ENCODE measurements at places on chromosomes 1 and 21. TPM values are rescaled to one million over a fixed set of nuclear protein-coding genes. Genes with fewer than 3 reads are reported as not detected.

FAM72C gene
- polyA plus RNA-seq = 0.16 TPM

PCAT6 gene
- 2.5 TPM for polyA plus RNA-seq

CYP4A22 gene
- not detected for polyA plus RNA-seq

FCRLB gene
- polyA plus RNA-seq = 1.1 TPM

CD101 gene
- 1.3 TPM for polyA plus RNA-seq

SPRR2A gene
- polyA plus RNA-seq = not detected

DNA sequence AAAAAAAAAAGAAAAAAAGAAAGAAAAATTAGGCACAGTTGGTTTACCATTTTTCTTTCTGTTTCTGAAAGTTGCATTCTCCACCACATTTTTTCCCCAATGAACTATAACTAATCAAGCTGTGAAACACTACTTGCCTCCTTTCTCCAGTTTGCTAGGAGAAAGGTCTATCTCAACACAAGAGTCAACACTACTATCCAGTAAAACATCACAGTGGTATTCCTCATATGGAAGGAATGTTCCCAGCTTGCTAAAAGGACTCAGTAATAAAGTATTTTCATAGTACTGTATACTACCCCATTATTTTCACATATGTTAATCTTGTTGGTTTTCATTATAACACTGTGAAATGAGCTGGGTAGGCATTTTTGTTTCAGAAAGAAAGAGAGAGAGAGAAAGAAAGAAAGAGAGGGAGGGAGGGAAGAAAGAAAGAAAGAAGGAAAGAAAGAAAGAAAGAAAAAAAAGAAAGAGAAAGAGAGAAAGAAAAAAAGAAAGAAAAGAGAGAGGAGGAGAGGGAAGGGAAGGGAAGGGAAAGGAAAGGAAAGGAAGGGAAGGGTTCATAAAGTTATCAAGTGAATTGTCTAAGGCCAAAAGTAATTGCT lies 7.9 kb downstream of the PTGER3 start:
- DNase-seq = no peak

GRCh38 chr1:5933676-5934057 lies 58.6 kb downstream of the NPHP4 start:
- no peak for DNase-seq

DNA sequence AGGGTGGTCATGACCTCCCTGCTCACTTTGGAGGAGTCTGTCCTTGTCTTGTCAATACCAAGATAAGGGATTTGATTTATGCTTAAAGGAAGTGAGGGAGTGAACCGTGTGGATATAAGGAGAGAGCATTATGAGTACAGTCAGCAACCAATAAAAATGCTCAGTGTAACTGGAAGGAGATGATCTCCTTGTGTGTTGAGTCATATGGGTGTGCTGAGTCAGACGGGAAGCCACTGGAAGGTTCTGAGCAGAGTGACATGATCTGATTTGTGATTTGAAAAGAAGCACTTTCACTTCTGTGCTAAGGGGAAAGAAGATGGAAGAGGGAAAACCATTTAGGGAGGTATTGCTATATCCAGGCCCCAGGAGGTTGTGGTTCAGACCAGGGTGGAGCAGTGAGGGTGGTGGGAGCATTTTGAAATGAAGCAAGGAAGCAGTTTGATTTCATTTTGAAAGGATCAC lies 2.5 kb upstream of the BCL10 start:
- no peak for DNase-seq

DNA sequence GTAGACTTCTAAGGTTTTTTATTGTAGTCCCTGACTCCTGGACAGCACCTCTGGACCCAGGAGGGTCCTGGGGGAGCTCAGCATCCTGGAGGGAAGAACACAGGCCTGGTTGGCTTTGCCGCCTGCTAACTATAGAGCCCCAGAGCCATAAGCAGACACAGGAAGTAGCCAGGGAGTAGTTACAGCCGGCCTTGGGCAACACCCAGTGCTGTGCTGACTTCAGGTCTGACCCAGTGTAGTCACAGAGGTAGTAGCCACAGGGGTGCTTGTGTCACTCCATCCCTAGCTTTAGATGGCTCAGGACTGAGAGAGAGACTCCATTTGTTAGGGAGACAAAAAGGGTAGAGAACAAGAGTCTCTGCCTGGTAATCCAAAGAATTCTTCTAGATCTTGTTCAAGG lies 21.9 kb downstream of the MCOLN2 start:
- DNase-seq = no peak

- DNase-seq = no peak
Measured at GRCh38 chr1:169106921-169107602, 572 bp downstream of the ATP1B1 start.

Measured in urinary bladder (tissue), 4 donors.